ENCODE measurements at places on chromosomes 11 and 22.

DNA sequence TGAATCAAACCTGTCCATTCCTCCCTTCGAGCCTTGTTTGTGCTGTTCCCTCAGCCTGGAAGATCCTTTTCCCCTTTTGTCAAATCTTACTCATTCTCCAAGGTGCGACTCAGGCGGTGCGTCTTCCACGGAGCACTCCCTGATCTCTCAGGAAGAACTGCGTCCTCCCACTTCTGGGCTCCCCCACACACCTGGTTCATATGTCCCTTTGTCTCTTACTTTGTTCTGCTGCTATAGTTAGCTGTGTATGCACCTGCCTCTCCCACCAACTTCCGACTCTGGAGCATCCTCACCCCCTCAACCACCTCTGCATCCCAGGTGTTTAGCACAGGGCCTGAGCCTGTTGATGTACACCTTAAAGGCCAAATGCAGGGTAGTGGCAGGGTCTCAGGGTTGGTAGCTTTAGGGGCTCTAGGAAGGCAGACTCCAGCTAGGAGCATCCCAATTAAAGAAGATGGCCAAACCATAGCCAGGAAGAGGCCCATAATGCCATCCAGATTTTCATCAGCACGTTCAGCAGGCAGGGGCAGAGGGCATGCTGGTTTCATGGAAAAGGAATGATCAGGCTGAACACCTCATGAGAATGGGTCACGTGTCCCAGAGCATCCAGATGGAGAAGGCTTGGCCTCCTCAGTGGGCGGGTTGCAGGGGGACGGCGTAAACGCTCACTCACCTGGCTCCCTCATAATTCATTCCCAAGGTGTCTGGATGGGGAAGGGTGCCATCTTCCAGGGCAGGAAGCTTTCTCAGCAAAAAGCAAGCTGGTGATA, 20.1 kb downstream of the PTPN5 start:
- no peak for DNase-seq

DNA sequence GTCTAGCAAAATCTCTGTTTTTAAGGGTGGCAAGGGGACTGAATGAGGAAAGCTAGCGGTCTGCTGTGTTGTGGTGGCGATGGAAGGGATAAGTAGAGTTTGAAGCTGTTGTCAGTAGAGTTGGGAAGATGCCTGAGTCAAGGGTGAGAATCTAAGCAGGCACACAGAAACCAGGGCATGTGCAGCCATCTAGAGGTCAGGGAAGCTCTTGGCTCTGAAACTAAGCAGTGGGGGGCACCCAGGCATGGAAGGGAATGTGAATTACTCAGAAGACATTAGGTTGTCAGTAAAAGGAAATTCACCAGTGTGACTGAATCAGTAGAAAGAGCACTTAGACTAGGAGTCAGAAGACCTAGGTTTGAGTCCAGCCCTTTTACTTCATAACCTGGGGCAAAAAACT, 15.4 kb downstream of the BMAL1 start:
- no peak for DNase-seq

DNA sequence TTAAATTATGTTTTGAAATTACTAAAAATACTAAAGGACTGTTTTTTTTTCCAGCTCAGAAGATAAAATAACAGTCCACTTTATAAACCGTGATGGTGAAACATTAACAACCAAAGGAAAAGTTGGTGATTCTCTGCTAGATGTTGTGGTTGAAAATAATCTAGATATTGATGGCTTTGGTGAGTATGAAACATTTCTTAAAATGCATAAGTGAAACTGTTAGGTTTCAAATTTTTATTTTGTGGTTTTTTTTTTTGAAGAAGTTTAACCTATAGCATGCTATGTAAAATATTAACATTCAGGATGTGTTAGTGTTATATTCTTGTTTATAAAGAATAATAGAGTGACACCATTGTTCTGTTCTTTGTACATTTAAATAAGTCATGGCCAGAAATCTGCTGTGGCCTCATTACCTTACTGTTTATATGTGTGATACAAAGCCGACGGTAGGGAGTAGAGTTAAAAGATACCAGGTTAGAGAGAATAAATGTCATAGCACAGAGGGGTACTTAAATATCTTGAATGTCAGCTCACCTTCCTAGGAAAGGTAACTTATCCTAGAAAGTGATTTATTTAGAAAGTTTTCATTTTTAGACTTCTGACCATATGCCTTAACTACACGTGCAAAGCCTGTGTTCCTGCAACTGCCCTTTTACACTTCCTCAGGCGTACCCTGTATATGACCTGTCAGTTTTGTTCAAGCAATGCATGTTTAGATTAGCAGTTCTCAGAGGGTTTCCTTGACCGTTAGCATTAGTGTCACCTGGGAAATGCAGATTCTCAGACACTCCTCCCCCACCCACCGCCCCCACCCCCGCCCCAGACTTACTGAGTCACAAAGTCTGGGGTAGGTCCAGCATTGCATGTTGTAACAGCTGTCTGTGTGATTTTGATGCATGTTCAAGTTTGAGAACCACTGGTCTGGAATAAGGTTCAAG, 6.3 kb downstream of the FDX1 start:
- DNase-seq, result no peak

GRCh38 chr11:100562128-100562527, 125.0 kb upstream of the ARHGAP42 start:
- DNase-seq, result no peak

GRCh38 chr11:17287058-17287457, 10.5 kb downstream of the NUCB2 start:
- DNase-seq, result no peak

DNA sequence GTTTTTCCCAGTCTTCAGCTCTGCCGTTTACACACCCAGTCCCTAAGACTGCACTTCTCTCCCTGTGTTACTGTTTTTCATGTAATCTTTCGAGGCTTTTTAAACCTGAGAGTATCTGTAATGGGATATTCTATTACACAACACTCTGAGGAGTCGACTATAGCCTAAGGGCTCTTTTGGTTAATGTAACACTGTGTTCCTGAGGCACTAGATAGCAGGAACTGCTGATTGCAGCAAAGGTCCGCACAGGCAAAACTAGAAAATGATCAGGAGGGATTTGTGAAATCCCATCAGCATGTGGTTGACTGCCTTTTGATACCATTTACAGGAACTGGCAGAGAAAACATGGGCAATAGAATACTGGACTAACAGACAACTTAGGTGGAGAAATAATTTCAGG, 512.3 kb upstream of the RAG2 start:
- DNase-seq, result no peak

- DNase-seq, result no peak
Observed at GRCh38 chr11:2927851-2928604, 1.2 kb downstream of the PHLDA2 start.

DNA sequence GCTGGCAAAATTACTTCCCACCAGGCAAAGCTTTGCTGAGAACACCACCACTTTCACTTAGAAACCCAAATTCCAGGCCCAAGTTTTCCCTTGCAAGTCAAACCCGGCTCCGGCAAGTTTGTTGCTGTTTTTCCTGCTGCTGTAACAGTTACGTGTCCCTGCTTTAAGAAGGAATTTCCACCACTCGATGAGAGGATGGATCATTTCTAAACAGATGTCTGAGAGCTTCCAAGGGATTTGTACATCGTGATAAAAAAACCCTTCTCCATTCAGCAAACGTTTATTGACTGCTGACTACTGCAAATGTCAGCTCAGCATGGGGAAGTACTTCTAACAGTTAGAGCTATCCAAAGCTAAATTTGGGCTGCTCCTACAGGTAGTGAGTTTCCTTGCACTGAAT, 19.7 kb downstream of the P2RX3 start:
- no peak for DNase-seq

DNA sequence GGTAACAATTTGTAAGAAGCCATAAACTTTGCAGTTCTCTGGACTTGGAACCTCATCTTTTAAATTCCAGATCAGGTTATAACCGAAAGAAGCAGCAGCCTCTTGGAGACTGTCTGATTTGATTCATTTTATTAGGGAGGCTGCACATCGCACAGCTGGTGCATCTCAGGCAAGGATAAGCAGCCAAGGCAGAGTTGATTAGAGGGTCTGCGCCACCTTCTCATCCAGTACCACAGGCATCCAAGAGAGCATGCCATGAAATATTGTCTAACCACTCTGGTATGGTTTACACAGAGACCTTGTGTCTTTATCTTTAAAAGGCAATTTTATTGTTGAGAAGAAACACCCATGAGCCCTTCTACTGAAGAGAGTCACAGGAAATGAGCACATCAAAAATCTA, 16.2 kb upstream of the CWF19L2 start:
- no peak for DNase-seq

DNA sequence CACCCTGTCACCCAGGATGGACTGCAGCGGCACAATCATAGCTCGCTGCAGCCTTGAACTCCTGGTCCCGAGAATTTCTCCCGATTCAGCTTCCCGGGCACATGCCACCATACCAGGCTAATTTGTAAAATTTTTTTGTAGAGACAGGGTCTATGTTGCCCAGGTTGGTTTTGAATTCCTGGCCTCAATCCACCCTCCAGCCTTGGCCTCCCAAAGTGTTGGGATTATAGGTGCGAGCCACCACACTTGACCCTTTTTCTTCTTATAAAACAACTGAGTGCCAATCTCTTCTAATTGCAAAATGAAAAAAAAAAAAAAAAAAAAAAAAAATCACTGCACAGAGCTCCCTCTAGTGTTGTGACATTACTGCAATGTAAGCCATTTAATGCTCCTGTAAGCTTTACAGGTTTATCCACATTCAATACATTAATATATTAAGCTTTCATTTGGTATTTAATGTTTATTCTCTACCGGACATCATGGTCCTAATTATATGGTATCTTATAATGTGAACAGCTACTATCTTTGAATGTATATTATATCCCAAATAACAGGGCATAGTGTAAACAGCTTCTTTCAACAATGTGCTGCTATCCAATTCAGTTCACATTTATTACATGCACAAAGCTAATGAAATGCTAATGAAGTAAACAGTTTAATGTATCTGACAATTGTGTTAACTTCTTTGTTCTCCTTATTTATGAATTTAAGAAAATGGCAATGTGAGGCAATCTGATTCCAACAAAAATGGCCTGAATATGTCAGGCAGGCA, 44.6 kb downstream of the COPB1 start:
- DNase-seq, result no peak

DNA sequence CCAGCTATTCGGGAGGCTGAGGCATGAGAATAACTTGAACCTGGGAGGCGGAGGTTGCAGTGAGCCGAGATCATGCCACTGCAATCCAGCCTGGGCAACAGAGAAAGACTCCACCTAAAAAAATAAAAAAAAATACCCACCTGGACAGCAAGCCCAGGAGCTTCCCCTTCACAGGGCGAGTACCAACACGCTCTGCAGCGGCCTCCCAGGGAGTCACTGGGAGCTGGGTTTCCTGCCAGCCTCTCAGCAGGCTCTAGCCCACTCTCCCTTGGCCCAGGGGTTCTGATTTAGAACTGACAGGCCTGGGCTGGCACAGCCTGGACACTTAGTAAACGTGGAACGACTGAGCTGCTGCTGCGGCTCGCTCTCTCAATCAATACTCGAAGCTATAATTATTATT, 2.0 kb upstream of the CABP7 start:
- DNase-seq, result no peak

GRCh38 chr11:32706985-32707741, 87.3 kb downstream of the CCDC73 start:
- DNase-seq, result no peak

GRCh38 chr11:18844753-18845367, 53.3 kb upstream of the PTPN5 start:
- no peak for DNase-seq

DNA sequence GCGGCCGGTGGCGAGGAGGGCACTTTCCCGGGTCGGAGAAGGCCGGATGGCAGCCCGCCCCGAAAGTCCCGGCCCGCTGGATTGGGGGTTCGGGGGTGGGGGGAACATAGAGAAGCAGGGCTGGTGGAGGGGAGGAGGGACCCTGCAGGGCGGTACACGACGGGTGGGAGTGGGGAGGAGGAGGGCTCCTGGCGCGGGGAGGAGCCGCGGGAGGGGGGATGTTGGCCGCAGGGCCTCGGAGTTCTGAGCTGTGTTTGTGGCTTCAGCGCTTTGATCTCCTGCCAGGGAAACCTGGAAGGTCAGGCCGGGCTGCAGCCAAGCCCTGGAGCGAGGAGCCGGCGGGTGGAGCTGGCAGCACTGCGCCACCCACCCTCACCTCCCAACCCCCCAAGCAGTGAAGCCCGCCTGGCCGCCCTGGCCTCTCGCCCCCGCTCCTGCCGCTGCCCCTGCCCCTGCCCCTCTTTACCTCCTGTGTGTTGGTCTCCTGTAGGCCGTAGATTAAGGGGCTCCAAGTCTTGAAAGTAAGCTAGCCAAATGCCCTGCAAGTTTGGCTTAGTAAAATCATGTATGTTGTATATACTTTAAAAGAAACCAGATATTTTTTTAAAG, 30.9 kb downstream of the C22orf31 start:
- no peak for DNase-seq

DNA sequence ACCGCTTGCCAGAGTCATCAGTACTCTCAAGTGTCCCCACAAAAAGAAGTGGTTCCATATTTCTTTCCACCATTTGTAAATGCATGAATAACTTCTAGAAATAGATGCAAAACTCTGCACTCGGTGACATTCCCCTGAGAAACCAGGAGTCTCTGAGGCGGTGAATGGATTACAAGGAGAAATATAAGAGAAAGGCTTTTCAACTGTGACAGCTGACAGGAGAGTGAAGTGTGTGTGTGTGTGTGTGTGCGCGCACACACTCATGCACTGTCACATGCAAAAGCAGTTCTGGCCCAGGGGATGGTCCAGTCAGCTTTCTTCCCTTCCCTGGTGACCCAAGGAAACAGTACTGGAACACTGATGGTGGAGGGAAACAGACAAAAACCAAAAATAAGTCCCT, 710.0 kb downstream of the OPCML start:
- no peak for DNase-seq

DNA sequence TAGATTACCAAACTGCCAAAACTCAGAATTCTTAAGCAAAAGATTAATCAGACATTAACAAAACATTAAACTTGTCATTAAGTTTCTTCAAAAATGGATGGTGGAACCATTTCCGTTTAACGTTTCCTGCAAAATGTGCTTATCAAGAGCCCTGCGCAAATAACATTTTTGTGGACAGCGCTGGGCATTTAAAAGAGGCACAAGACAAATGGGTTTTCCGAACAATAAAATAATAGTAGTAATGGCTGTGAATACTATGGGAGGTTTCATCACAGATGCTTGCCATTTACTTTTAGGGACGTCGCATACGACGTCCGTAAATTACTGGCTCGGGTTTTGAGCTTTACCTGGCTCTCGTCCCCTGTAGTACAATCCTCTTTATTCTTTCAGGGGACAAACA, 1.1 kb downstream of the NPAT start:
- no peak for DNase-seq

GRCh38 chr11:122598971-122599370, 56.6 kb upstream of the UBASH3B start:
- DNase-seq, result no peak

DNA sequence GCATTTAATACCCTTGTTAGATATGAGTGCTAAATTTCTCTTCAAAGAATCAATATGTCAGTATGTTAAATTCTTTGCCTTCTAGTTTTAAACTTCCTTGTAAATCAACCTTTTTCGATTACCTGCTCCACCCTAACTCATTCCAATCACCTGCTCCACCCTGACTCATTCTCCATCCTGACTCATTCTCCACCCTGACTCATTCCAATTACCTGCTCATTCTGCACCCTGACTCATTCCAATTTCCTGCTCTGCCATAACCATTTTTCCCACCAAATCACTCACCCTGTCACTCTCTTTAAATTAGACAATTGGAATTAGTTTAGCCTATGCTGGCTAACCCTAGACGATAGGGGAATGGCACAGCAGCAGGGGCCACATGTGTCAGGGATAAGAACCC, 519.5 kb upstream of the LRRC4C start:
- no peak for DNase-seq

GRCh38 chr11:69957849-69958248, 120.3 kb upstream of the ANO1 start:
- DNase-seq, result no peak

GRCh38 chr22:31339148-31339832, 6.9 kb downstream of the PATZ1 start:
- DNase-seq, result no peak

Data from stimulated activated CD4-positive, alpha-beta T cell treated with anti-CD3 and anti-CD28 coated beads, Interleukin-1b, Interleukin-23, amount 100 ng/mL, for 4 hours (primary cell).